ENCODE measurements at places on chromosomes 5 and 9. TPM values are rescaled to one million over a fixed set of nuclear protein-coding genes. Genes with fewer than 3 reads are reported as not detected.

- DNase-seq = peak; percentile 72
These were observed 145.4 kb downstream of the MTX3 start for GRCh38 chr5:79845448-79846197.

- no peak for DNase-seq
These were observed 21.3 kb downstream of the TLR4 start for GRCh38 chr9:117725426-117725887.

Gene ADCY2
- total RNA-seq = under 0.01 TPM

DNA sequence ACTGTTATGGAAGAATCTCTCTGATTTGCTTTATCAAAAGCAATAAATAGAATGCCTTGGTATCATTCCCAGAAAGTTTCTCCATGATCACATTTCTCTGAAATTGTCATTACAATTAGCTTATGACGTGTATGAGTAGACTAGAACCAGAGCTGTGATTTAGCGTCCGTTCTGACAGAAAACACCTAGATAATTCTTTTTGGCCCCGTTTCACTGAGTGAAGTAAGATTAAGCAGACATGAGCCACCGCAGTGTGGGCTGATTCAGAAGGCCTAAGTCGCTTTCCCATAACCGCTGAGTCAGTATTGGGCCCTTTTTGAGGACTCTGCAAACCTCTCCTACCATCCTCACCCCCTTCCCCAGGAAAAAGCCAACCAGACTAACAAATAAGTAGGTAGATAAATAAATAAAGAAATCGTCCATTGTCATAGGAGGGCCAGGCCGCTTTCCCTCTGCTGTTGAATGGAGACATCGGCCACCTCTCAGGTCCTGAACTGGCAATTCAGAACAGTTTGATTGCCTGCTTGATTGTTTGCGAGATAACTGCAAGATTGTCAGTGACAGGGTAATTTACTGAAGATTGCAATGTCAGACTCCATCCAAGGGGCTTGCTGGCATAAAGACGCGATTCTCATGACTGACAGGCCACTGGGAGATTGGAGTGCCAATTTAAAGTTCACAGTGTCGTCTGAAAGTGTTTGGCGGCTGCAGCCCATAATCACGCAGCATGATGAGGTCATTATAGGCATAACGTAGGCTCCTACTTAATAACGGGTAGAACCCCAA lies 105.0 kb upstream of the WWC1 start:
- peak; percentile 39 for DNase-seq

- no peak for DNase-seq
These were observed 90.2 kb downstream of the C5orf15 start for GRCh38 chr5:133878236-133878555.

DNA sequence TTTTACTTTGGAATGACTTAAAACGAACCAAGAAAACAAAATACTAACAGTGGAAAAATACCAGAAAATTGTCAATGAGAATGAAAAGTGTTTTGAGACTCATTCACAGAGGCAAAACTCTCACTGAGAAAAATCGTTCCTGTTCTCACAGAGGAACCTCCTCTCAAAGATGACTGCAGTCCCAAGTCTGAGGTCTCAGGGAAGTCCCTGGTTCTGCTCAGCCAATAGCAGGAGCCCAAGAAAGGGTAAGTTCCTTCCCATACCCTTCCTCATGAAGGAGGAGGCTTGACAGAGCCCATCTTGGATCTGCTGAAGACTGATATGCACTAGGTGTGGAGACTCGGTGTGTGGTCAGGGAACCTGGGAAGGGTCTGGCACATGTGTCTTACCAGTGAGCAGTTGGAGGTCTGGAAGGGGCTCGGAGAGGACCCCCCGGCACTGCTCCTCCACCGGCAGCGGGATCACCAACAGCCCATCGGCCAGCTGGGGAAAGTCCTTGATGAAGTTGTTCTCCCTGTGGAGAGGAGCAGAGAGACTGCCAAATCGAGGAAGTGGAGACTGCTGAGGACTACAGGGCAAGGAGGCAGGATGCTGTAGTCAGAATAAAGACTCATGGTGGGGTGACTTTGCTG lies 46.0 kb downstream of the TRIM32 start:
- DNase-seq = no peak

DNA sequence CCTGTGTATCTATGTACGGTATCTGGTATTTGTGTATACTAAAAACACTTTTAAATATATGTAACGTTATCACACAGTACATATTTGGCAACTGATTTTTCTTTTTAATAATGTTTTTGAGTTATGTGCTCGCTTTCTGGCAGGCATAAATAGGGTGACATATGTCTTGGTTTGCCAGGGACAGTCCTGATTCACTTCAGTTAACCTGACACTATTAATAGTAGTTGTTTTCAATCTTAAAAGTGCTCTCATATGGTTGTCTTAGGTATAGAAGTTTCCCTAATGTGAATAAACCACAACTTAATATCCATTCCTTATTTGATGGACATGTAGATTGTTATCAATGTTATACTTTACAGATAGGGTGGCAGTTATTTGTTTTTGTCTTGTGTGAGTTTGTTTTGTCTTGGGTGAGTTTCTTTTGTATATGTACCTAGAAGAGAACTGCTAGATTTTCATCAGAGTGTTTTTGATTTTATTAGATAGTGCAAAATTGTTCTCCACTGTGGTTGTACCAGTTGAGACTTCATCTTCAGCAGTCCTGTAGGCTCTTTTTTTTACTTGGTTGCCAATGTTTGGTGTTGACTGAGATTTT lies 7.9 kb downstream of the G3BP1 start:
- no peak for DNase-seq

Gene SLIT3
- 8.0 TPM for total RNA-seq

Gene EIF4E1B
- total RNA-seq = not detected

Gene NAIP
- total RNA-seq = 3.8 TPM

Measured in fibroblast of lung (primary cell).